ENCODE measurements at places on chromosomes 11 and 22.

DNA sequence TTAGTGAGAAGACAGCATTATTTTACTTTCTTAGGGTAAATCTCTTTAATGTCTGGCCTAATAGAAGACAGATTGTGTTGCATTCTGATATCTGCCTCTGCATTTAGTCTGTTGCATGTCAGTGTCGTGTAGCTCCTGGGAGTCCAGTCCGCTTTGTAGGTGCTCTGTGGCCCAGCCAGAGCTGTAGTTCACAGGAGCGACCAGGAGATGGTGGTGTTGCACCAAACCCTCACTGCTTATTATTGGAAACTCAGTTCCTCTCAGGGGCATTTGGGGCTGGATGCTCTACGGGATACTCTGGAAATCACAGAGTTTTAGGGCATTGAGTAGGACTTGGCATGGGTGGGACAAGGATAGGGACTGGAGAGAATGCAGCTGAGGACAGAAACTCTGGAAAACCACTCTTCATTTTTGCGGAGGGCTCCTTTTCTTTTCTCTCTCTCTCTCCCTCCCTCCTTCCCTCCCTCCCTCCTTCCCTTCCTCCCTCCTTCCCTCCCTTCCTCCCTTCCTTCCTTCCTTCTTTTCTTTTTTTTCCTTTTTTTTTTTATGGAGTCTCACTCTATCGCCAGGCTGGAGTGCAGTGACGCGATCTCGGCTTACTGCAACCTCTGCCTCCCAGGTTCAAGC is 21.7 kb downstream of the MIAT start:
- DNase-seq, result peak; percentile 70

DNA sequence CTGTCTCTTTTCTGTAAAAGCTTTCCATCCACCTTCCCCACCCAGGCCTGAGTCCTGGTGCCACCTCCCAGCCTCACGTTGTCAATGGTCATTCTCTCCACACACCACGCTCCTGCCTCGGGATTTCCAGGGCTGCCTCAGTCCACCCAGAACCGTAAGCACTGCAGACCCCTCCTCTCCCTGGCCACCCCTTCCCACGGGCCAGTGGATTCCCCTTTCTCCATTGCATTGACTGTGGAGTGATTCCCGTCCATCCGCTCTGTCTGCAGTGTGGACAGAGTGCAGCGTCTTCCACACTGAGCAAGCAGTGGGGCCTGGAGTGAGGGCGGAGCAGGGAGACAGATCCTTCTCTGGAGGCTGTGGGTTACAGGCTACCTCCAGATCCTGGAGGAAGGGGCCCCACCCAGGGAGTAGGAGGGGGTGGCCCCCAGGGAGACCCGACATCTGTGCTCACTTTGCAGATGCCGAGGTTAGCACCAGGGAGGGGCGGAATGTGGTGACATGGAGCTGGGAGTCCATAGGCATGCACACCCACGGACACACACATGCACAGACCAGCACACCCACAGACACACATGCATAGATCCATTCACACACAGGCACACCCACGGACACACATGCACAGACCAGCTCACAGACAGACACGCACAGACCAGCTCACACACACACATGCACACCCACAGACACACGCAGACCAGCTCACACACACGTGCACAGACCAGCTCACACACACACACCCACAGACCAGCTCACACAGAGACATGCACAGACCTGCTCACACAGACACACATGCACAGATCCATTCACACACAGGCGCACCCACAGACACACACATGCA is 109.6 kb upstream of the B3GAT1 start:
- peak; percentile 27 for DNase-seq

DNA sequence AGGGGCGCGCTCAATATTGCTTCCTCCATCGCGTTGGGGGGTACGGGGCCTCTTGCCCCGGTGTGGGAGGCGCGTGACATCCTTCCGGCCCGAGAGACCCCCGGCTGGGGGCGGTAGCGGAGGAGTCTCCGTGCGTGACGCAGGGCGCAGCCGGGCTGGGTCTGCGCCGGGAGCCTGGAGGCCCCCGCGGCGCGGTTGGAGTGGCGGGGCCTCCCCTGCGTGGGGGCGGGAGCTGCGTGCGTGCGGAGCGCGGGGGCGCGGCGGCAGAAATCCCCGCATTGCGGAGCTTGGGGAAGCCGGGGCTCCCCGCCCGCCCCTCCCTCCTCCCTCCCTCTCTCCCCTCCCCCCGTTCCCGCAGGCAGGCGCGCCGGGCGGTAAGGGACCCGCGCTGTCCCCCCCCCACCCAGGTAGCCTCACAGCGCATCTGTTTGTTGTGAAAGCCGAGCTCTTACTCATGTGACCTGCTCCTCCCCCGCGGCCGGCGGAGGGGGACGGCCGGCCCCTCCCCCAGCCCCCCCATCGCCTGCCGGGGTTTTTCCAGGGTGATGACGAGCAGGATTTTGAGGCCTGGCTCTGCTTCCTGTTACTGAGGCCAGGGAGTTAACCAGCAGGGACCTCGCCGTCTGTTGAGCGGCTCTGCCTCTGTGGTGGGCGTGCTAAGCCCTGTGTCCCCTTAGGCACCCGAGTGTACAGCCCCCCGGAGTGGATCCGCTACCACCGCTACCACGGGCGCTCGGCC is 1.6 kb downstream of the PIM3 start:
- peak; percentile 88 for DNase-seq

DNA sequence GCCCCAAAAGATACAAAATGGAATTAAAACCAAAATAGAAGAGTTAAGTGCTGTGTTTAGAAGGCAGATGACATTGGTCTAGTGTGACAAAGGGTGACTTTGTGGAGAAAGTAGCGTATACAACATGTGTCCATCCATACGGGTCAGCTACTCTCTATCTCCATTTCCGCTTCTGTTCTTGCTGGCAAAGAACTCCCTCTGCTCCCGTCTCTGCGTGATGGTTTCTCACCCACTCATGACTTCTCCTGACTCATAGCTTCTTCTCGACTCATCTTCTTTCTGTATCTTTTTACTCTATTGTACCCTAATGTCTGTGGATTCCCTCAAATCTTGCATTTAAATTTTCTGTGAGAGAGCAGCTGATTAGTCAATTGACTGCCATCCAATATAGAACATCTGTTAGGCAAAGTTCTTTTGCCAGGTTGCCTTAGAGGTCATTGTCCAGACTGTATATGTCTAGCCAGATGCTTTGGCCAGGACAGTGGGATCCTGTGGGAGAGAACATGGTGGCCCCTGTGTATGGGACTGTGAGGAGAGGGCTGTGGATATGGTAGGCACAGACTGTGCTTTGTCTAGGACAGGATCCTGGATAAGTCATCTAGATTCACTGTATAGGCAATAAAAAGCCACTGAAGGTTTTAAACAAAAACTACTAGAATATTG is 28.4 kb downstream of the MMP13 start:
- DNase-seq, result no peak

GRCh38 chr11:66417000-66417399 is 3.8 kb upstream of the NPAS4 start:
- no peak for DNase-seq

GRCh38 chr11:57370251-57370650 is 10.7 kb downstream of the PRG3 start:
- DNase-seq, result no peak

DNA sequence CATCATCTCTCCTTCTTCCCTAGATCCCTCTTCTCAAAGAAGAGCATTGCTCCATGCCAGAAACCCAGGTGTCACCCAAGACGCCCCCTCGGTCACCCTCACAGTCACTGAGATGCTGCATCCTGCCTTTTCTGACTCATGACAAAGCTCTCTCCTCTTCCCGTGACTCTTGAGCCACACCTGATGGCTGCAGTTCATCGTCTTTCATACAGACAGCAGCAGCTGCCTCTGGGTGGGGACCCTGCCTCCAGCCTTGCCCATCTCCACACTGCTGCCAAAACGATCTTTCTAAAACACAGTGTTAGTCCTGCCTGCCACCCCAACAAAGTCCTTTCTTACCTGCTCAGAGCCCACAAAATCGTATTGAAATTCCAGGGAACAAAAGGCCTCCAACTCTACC is 44.8 kb downstream of the BUD13 start:
- no peak for DNase-seq

GRCh38 chr22:40107244-40107643 is 70.5 kb upstream of the TNRC6B start:
- no peak for DNase-seq

DNA sequence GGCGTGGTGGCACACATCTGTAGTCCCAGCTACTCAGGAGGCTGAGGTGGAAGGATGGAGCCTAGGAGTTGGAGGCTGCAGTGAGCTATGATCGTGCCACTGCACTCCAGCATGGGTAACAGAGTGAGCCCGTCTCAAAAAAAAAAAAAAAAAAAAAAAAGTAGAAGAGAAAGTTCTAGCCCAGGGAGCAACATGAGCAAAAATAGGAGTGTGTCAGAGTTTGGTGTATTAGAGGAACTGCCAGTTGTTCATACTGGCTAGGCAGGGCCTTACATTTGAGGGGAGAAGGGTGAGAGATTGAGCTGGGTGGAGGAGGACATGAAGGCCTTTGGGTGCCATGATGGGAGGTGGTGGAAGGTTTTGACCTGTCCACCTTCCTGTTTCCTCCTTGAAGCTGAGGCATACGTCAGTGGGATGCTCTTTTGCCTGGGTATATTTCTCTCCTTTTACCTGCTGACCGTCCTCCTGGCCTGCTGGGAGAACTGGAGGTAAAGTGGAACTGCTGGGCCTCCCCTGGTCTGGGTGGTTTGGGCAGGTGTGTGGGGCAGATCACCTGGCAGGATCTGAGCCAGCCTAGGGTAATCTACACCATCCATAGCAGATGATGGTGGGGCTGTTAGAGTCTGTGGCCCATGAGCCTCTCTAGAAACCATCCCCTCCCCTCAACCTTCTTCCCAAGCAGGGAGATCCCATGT is 7.3 kb downstream of the SIDT2 start:
- peak; percentile 27 for DNase-seq

DNA sequence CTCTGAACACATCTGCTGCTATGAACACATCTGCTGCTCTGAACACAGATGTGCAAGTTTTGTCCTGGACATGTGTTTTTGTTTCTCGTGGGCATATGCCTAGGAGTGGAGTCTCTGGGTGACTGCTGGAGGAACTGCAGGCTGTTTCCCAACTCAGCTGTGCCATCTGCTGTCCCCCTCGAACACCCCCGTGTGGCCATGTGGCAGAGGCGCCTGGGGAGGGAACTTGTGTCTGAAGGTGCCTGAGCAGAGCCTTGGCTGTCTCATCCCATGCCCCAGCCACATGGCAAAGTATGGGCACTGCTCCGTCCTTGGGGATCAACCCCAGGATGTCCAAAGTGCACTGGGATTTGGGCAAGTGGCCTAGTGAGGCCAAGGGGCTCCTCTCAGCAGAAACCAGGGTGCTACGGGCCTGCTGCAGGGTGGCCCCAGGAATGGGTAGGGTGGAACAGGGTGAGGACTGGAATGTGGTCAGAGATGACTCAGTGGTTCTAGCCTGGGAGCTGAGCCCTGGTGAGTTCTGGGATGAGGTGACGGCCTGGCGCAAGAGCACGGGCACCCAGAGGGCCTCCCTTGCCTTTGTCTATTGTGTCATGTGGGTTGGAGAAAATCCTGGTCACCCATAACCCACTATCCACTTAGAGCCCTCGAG is 14.7 kb downstream of the GATD1 start:
- DNase-seq, result peak; percentile 58

DNA sequence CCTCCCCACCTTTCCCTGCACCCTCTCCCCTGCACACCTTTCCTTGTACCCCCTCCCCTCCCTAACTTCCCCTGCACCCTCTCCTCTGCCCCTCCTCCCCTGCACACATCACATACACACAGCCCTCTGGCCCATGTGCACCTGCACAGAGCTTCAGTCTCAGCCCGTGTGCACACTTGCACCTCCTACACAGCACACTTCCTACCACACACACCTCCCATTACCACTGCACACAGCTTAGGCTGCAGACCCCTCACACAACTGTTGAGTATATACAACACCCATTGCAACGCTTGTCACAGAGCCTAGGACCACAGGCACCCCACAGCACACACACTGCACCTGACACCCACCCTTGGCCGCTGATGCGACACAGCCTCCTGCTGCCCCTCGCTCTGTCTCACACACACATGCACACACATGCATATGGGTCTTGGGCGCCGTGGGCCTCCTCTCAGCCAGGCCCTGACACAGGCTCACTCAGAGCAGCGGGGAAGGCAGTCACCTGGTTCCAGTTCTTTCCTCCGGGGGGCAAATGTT is 411 bp downstream of the SIGIRR start:
- DNase-seq, result no peak

DNA sequence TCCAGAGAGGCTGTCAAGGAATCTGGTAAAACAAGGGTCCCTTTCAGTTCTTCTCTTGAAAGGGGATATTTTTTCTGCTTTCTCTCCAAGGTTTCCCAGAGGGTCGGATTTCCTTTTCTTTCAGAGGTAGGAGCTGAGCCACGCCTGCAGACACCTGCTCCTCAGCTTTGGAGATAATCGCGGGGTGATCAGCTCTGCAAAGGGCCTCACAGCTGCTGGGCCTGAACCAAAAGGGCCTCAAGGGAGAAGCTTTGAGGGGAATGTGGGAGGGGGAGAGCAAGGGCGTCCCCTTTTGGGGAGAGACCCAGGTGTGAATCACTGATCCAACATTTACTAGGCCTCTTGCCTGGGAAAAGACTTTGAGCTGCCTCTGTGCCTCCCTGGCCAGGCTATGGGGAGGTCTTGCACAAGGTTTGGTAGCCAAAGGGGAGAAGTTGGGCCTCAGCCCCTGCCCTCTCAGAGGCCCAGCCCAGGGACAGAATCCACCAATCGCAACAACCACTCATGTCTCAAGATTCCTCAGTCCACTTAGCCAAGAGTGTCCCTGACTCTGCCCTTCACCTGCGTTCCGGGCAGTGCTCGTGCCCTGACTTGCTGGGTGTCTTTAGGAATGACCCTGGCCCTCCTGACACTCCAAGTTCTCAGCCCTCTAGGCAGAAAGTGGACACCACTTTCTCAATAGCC is 14.0 kb upstream of the TP53I11 start:
- peak; percentile 83 for DNase-seq

DNA sequence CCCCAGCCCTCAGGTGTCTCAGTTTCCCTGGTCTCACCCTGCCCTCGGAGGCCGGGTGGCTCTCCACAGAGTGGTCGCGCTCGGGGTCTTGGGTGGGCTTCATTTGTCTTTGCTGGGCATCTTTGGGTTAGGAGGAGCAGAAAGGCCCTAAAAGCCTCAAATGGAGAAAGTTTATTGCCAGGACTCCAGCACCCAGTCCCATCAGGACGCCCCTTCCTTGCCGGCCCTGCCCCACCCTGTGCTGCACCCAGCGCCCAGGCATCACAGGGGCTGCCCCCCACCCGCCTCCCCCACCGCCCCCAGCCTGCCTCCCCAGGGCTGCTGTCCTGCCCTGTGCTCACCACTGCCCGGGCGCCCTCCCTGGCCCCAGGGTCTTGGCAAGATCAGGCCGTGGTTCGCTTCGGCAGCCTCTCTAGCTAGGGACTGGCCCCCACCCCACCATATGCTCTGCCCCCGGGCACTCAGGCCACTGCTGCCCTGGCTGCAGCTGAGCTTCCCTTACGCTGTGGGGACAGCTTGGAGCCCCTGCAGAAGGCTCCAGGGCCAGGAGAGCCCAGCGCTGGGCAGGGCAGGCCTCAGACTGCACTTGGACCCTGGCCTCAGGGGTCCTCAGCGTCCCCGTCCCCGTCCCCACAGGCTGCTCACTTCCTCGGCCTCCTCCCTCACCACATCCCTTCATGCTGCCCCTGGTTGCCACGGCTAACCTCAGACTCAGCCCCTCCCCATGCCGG is 31.4 kb downstream of the MOB2 start:
- DNase-seq, result no peak

GRCh38 chr11:27857014-27857413 is 156.8 kb upstream of the BDNF start:
- DNase-seq, result no peak

GRCh38 chr11:35404388-35404775 is 15.0 kb downstream of the SLC1A2 start:
- DNase-seq, result peak; percentile 56

GRCh38 chr11:13256216-13256615 is 21.4 kb upstream of the BMAL1 start:
- DNase-seq, result no peak

Measured in lower lobe of right lung (tissue), 2 donors.